WTC11 (cell line): ENCODE measurements at places on chromosomes 6 and 20. TPM values are rescaled to one million over a fixed set of nuclear protein-coding genes. Genes with fewer than 3 reads are reported as not detected.

DNA sequence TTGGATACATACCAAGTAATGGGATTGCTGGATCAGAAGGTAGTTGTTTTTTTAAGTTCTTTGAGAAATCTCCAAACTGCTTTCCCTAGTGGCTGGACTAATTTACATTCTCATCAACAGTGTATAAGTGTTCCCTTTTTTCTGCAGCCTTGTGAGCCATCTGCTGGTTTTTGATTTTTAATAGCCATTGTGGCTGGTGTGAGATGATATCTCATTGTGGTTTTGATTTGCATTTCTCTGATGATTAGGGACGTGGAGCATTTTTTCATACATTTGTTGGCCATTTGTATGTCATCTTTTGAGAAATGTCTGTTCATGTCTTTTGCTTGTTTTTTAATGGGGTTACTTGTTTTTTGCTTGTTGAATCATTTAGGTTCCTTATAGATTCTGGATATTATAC, 34.8 kb downstream of the TOP1 start:
- H3K36me3 ChIP-seq, result peaks cover 53% of the 10 kb centered on the region
- H3K27ac ChIP-seq, result no peak overlapping the region
- no peaks in the 10 kb centered on the region for H3K27me3 ChIP-seq
- H3K4me1 ChIP-seq, result no peaks in the 10 kb centered on the region

GRCh38 chr6:134516582-134516981, 198.7 kb upstream of the SGK1 start:
- no peaks in the 10 kb centered on the region for H3K36me3 ChIP-seq
- DNase-seq, result no peak
- peaks cover 52% of the 10 kb centered on the region for H3K4me1 ChIP-seq
- no peaks in the 10 kb centered on the region for H3K27me3 ChIP-seq

DNA sequence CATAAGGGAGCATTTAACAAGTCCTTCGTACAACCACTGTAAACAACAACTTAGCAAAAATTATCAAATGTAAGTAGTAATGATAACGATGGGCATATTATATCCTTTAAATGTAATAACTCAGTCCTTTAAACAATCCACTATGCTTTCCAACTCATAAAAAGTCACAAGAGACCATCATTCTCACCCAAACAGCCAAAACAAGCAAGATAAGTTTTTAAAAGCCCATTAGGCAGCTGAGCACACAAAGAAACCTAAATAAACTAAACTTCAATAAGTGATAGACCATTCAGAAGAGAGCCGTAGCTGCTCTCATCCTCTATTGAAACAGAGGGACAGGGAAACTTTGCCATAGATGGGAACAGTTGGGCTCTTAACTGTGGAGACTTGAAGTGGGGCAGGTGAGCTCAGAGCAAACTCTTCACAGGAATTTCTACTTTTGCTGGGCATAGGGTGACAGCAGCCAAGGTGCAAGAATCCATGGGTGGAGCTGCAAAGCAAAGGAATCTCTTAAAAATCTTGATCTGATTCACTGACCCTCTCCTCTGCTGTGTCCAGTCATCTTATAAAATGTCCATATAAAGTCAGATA, 22.5 kb downstream of the RAB22A start:
- H3K4me3 ChIP-seq, result no peak overlapping the region
- H3K27ac ChIP-seq, result no peak overlapping the region
- no peaks in the 10 kb centered on the region for H3K27me3 ChIP-seq
- no peak for DNase-seq
- H3K36me3 ChIP-seq, result peaks cover 2% of the 10 kb centered on the region; the same call in 1 of the 2 replicates

DNA sequence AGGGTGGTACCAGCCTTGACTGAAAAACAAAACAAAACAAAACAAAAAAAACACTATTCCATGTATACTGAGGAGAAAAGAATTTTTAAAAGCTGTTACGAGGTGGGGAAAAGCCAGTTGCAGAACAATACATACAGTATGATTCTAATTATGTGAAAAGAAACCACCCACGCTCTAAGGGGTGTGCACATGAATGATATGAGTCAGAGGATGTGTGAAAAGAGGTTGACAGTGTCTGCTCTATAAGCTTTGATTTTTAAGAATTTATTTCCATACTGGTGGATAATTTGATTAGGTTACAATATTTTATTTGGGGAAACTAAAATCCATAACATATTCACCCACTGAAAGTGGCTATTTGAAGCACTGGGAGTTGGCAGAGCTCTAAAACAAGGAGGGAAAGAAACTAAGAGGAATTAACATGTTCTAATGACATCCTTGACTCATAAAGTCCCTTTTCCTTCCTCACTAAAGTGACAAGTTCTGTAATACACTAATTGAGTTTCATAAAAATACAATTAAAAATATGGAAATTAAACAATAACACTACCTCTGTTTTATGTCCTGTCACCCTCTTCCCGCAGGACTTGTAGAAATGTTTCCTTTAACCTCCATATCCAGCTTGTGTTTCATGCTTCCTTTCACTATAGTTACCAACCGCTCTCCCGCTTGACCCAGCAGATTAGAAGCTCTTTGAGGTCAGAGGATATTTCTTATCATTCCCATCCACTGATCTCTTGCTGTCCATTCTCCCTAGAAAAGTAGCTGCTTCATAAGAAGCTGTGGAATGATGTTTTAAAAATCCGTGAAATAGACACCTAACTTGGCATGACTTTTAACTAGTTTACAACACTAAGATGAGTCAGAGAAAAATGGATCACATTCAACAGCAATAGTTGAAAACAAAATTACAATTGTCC, 118.6 kb upstream of the CCDC28A start:
- peak overlapping the region; percentile 22; the same call in 1 of the 2 replicates for H3K27ac ChIP-seq
- DNase-seq, result no peak
- H3K27me3 ChIP-seq, result no peaks in the 10 kb centered on the region
- peaks cover 29% of the 10 kb centered on the region for H3K4me1 ChIP-seq
- no peak overlapping the region for H3K4me3 ChIP-seq

GRCh38 chr20:8078528-8078914, 53.5 kb upstream of the PLCB1 start:
- H3K36me3 ChIP-seq, result no peaks in the 10 kb centered on the region
- H3K27ac ChIP-seq, result no peak overlapping the region
- no peak overlapping the region for H3K4me3 ChIP-seq
- no peaks in the 10 kb centered on the region for H3K27me3 ChIP-seq
- peaks cover 1% of the 10 kb centered on the region for H3K4me1 ChIP-seq

DNA sequence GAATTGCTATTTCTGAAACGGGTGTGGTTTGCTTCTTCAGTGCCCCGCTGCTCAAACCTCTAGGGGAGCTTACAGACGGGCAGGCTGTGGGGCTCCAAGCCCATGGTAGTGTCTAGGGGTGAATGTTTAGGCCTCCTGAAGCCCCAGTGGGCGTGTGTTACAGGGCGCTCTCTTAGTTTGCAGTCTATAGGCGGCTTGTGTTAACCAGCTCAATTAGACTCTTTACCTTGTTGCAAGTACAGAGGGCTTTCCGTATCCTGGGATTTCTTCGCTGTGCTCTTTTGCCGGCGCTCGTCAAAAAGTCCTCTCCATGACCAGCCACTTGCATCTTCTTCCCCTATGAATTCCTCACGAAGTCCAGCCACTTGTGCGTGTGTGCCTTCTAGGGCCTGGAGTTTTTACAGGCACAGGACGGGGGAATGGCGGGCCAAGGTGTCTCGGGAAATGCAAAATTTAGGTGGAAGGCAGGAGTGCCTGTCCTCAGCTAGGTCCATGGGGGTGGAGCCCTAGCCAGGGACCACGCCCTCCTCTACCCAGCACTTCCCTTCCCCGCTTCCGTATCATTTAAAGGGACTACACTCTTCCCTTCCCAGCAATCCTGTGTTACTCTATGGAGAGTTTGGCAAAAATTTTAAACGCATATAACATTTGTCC, 94.5 kb downstream of the HTR1B start:
- no peaks in the 10 kb centered on the region for H3K36me3 ChIP-seq
- peak overlapping the region; percentile 91 for H3K27ac ChIP-seq
- peak; percentile 61 for DNase-seq

DNA sequence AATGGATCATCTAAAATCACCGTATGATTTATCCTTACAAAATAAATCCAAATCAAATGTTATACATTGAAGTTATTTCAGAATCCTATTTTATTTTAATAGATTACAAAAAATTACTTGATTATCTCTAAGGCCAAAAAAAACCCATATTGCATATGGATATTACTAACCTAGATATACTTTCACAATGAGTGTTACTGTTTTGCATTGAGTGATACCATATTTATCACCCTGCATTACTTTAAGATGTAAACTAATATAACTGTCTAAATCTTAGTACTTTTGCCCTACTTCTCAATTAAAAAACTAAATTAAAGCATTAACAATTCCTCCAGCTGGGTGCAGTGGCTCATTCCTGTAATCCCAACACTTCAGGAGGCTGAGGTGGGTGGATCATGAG, 11.1 kb downstream of the PPIL4 start:
- H3K27ac ChIP-seq, result no peak overlapping the region
- no peaks in the 10 kb centered on the region for H3K4me1 ChIP-seq
- no peak overlapping the region for H3K4me3 ChIP-seq

DNA sequence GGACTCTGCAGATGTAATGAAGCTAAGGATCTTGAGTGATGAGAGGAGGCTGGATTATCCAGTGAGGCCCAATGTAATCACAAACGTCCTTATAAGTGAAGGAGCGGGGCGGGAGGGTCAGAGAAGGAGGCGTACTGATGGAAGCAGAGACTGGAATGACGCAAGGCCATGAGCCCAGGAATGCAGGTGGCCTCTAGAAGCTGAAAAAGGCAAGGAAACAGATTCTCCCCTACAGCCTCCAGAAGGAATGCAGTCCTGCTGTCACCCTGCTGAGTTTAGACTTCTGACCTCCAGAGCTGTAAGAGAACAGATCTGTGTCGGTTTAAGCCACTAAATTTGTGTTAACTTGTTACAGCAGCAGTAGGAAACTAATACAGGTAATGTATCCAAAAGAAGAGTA, 227.9 kb downstream of the PTPRT start:
- DNase-seq, result peak; percentile 22
- H3K36me3 ChIP-seq, result peaks cover 8% of the 10 kb centered on the region
- peak overlapping the region; percentile 62 for H3K27ac ChIP-seq
- no peak overlapping the region for H3K4me3 ChIP-seq
- peaks cover 26% of the 10 kb centered on the region for H3K4me1 ChIP-seq

- peaks cover 34% of the 10 kb centered on the region for H3K4me1 ChIP-seq
- H3K27me3 ChIP-seq, result no peaks in the 10 kb centered on the region; the same call in 1 of the 2 replicates
- H3K27ac ChIP-seq, result peak overlapping the region; percentile 64; the same call in 1 of the 2 replicates
- peaks cover 16% of the 10 kb centered on the region for H3K36me3 ChIP-seq
- DNase-seq, result no peak
Observed at GRCh38 chr6:15962449-15962764, 166.5 kb upstream of the MYLIP start.

DNA sequence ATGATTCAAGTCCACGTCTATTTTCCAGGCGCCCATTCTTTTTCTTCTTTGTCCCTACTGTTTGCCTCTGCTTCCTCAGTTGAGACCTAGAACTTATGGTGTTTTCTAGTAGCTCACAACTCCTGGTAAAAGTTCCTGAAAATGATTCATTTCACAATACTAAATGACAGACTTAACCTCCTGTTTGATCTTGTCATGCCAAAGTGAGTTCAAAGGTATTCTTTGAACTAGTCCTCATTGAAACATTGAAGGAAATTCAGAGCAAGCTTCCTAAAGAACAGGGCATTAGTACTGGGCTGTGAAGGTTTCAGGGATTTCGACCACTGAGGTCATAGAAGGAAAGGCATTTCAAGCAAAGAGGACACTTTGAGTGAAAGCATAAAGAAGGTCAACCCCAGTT, 132.8 kb downstream of the IBTK start:
- H3K27me3 ChIP-seq, result no peaks in the 10 kb centered on the region
- no peak overlapping the region for H3K27ac ChIP-seq
- no peak for DNase-seq
- H3K4me1 ChIP-seq, result no peaks in the 10 kb centered on the region
- no peak overlapping the region for H3K4me3 ChIP-seq
- H3K36me3 ChIP-seq, result peaks cover 2% of the 10 kb centered on the region; the same call in 1 of the 2 replicates

Gene RAMACL
- total RNA-seq, result 0.30 to 0.79 TPM (median 0.53 TPM) in 3 replicates

Gene DNAAF9
- total RNA-seq, result 6.3 to 8.6 TPM (median 8.1 TPM) in 3 replicates

Gene C4B
- 3.7 to 5.1 TPM (median 5.0 TPM) in 3 replicates for total RNA-seq

Gene WFDC2
- total RNA-seq, result 76.4 to 114 TPM (median 99.4 TPM) in 3 replicates

Gene SUMO4
- total RNA-seq, result 0.55 to 1.2 TPM (median 0.73 TPM) in 3 replicates

Gene C4A
- 3.8 to 5.2 TPM (median 4.2 TPM) in 3 replicates for total RNA-seq
